Vagina (tissue), 2 donors: ENCODE measurements at places on chromosomes 13 and 19.

GRCh38 chr19:3546119-3546518, 7.1 kb downstream of the TEKTIP1 start:
- DNase-seq, result no peak

DNA sequence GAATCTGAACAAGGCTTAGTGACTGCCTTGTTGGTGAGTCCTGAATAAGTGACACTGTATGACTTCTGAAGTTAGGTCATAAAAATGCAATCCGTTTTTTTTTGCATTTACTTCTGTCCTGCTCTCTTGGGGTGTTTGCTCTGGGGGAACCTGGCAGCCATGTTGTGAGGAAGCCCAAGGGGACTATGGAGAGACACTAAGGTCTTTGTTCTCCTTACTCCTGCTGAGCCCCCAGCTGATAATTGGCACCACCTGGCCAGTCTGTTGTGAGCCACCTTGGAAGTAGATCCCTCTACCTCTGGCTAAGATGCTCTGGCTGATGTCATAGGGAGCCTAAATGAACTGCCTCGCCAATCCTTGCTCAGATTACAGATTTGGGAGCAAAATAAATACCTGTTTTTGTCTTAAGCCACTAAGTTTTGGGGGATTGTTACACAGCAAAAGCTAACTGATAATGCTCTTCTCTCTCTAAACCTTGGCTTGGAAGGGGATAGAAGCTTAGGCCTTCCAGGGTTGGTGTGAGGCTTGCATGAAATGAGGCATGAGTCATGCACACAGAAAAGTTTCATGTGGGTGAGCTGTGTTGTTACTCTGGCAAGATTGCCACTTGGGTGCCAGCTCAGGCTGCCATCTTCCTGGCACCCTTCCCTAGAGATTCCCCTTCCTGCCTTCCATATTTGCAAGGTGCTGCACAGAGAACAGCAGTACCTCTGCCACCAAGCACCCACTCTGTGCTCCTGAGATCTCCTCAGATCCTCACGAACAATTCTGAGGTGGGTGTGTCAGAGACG, 10.1 kb downstream of the TUBB4A start:
- DNase-seq, result no peak

GRCh38 chr13:32638739-32639138, 52.5 kb downstream of the PDS5B start:
- no peak for DNase-seq

GRCh38 chr19:8069096-8069973, 16.8 kb downstream of the CCL25 start:
- no peak for DNase-seq

- DNase-seq, result no peak
Observed at GRCh38 chr13:44523146-44524015, 52.7 kb downstream of the TSC22D1 start.

DNA sequence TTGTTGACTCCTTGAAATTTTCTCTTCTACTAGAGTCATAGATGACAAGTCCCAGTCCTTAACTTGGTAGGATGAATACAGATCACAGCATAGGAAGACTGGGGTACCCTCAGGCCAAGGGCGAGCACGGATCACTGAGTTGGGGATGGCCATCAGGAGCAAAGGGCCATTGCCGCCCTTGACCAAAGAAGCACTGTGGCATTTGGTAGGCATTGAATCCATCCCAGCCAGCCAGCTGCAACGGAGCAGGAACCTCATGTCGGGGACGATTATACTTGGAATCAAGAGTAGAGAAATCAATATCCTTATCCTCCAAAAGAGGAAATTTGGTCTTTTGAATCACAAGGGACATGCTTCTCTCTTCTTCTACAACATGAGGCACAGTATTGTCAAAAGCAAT, 50.1 kb upstream of the ZNF573 start:
- DNase-seq, result no peak

DNA sequence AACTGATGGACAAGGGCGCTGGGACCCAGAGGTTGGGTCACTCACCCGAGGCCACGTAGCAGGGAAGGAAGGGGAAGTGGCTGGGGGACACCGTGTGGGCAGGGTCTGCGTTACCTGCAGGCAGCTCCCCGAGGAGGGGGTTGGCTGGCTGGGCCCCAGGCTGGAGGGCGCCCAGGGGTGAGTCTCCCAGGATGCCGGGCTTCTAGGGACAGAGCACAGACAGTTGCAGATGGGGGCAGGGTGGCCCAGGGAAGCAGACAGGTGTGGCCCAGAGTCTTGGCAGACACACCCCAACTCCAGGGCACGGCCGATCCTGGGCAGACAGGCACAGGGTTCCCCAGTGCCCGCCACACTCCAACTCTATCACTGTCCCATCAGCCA, 5.6 kb upstream of the FDX2 start:
- DNase-seq, result no peak

- no peak for DNase-seq
Observed at GRCh38 chr13:86447479-86447878, 648.3 kb upstream of the SLITRK6 start.
